Uterus (tissue), 4 donors: ENCODE measurements at places on chromosomes 5 and 9. TPM values are rescaled to one million over a fixed set of nuclear protein-coding genes. Genes with fewer than 3 reads are reported as not detected.

GRCh38 chr5:56069652-56070226, 75.0 kb upstream of the IL6ST start:
- no peaks in the 10 kb centered on the region for H3K27me3 ChIP-seq
- peak overlapping the region; percentile 49 for H3K27ac ChIP-seq
- H3K36me3 ChIP-seq: no peaks in the 10 kb centered on the region
- H3K4me1 ChIP-seq: peaks cover 5% of the 10 kb centered on the region

DNA sequence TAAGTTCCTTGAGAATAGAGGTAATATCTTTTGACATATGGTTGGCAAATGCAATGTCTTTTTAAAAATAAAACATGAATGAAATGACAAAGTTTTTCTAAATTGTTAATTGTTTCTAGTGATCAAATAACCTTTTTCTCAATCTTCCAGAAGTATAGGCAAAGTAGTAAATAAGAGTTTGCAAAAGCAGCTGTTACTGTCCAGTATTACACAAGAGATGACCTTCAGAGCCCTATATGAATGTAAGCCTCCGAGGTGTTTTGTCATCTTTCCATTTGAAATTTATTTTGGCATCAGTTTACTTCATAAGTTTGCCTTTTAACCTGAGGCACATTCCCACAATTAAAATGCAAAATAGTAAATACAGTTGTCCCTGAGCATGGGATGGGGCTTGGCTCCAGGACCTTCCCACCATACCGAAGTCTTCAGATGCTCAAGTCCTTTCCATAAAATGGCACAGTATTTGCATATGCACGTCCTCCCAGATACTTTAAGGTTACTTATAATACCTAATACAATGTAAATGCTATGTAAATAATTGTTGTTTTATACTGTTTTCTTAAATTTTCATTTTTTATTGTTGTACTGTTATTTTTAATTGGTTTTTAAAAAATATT, 65.6 kb downstream of the MEGF9 start:
- H3K4me1 ChIP-seq: no peaks in the 10 kb centered on the region
- no peak overlapping the region for H3K4me3 ChIP-seq
- no peaks in the 10 kb centered on the region for H3K27me3 ChIP-seq
- no peaks in the 10 kb centered on the region for H3K36me3 ChIP-seq

GRCh38 chr5:109076741-109077140, 329.0 kb downstream of the FER start:
- no peak for DNase-seq
- no peaks in the 10 kb centered on the region for H3K4me1 ChIP-seq
- no peak overlapping the region for H3K4me3 ChIP-seq
- H3K27me3 ChIP-seq: no peaks in the 10 kb centered on the region
- H3K27ac ChIP-seq: no peak overlapping the region
- no peaks in the 10 kb centered on the region for H3K36me3 ChIP-seq

DNA sequence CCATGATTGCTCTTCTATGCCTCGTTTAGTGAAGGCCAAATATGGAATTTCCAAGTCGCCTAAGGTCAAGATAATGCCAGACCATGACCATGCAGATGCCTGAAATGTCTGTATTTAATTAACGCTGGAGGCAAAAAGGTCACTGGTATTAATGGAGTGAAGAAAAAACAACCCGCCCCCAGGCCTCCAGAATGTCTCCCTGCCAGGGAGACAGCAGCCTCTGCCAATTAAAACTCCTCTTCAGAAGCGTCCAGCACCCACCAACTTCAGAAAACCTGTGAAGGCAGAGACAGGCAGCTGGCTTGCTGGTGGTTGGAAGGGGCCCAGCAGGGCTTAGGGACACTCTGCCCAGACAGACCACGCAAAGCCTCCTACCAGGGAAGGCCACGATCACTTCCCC, 94.4 kb downstream of the VAV2 start:
- no peak overlapping the region for H3K4me3 ChIP-seq
- no peaks in the 10 kb centered on the region for H3K4me1 ChIP-seq
- no peak overlapping the region for H3K27ac ChIP-seq
- no peaks in the 10 kb centered on the region for H3K36me3 ChIP-seq
- DNase-seq: no peak

The CDH18 gene
- not detected for total RNA-seq
